Fibroblast of skin of right quadriceps (primary cell): ENCODE measurements at places on chromosomes 1 and 21.

DNA sequence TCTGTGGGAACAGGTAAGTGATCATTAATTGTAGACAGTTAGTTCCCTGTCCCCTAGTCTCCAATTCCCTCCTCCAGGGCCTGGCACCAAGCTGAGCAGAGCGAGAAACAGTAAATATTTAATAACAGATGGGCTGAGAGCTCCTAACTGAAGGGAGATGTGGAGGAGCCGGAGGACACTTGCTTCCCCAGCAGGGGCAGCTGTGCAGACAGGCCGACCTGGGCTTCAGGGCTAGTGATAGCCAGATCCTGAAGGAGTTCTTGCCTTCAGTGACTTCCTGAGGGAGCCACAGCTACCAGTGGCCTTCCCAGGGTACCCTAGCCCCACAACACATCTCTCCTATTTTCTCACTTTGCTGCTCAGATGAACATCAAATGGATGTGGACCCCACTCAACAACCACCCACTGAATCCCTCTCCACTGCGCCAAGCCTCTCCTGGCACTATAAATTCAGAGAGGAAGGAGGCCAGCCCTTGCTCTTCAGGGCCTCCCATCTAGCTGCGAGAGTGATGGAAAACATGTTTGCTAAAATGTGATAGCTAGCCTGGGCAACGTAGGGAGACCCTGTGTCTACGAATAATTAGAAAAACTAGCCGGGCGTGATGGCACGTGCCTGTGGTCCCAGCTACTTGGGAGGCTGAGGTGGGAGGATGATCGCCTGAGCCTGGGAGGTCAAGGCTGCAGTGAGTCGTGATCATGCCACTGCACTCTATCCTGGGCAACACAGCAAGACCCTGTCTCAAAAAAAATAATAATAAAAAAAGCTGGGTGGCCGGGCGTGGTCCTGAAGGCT is 26.9 kb upstream of the SYNC start:
- no peak for DNase-seq

- DNase-seq = no peak
These were observed 15.6 kb upstream of the C1orf198 start for GRCh38 chr1:230883967-230884366.

DNA sequence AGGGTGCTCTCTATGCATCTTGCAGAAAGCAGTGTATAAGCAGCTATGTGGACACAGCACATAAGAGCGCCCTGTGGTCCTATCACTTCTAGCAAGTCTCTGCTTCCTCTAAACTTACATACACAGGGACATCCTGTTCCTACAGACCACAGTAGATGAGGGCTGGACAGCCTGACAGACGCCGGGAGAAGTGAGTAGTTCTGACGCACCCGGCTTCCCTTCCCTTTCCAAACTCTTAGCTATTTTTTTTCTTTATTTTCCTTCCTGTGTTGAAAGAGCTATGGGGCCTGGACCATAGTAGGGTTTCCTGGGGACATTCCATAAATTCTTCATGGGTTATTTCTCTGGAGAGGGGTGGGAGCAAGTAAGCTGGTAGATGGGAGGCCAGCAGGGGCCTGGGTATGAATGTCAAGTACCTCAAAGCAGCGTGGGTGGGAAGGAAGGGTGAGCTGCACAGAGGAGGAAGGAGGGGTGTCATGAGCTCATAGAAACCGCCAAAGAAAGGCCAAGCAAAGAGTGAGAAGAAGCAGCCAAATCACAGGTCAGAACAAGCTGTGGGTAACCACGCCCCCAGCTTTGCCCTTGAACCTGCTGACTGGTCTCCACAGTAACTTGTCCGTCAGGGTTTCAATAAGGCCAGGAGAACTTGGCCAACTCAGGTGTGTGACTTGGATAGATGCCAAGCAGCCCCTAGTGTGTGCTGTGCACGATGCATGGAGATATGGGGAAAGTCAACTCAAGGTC is 36.6 kb downstream of the PLXNA2 start:
- peak; percentile 97 for DNase-seq

GRCh38 chr1:89465201-89465600 is 59.4 kb upstream of the LRRC8B start:
- DNase-seq = peak; percentile 4

DNA sequence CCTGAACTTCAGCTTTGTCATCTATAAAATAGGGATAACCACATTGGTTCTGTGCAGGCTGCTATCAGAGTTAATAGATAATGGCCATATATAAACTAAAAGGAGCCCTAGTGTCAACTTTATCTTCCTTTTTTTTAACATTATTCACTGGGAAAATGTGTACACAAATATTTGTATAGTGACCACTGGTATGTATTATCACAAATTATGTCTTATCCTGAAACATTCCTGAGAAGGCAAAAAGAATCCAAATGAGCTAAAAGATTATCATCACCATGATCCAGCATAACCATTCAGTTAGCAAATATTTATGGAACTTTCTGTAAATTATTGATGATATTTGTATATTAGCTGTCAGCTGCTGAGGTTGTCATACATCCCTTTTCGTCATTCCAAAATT is 16.6 kb downstream of the ANGPTL3 start:
- DNase-seq = peak; percentile 24

GRCh38 chr1:102181341-102181740 is 184.6 kb upstream of the OLFM3 start:
- no peak for DNase-seq
